Common myeloid progenitor, CD34-positive (primary cell): ENCODE measurements at places on chromosomes 1 and 21.
A peak's percentile ranks its signal among the peaks of the same experiment; 100 is the strongest.

- no peak overlapping the region for H3K4me3 ChIP-seq
- no peaks in the 10 kb centered on the region for H3K4me1 ChIP-seq
- no peak overlapping the region for H3K27ac ChIP-seq
- peak; percentile 44 for DNase-seq
These were observed 33.2 kb upstream of the PAX7 start for GRCh38 chr1:18597160-18598042.

- no peak for DNase-seq
- no peak overlapping the region for H3K27ac ChIP-seq
- H3K27me3 ChIP-seq: no peaks in the 10 kb centered on the region
- H3K36me3 ChIP-seq: no peaks in the 10 kb centered on the region
These were observed 171.5 kb upstream of the DUSP10 start for GRCh38 chr1:221913351-221913892.

GRCh38 chr1:170020859-170021258, 53.6 kb downstream of the KIFAP3 start:
- no peaks in the 10 kb centered on the region for H3K27me3 ChIP-seq
- no peaks in the 10 kb centered on the region for H3K4me1 ChIP-seq
- no peak overlapping the region for H3K4me3 ChIP-seq
- H3K36me3 ChIP-seq: peaks cover 6% of the 10 kb centered on the region
- DNase-seq: peak; percentile 19

DNA sequence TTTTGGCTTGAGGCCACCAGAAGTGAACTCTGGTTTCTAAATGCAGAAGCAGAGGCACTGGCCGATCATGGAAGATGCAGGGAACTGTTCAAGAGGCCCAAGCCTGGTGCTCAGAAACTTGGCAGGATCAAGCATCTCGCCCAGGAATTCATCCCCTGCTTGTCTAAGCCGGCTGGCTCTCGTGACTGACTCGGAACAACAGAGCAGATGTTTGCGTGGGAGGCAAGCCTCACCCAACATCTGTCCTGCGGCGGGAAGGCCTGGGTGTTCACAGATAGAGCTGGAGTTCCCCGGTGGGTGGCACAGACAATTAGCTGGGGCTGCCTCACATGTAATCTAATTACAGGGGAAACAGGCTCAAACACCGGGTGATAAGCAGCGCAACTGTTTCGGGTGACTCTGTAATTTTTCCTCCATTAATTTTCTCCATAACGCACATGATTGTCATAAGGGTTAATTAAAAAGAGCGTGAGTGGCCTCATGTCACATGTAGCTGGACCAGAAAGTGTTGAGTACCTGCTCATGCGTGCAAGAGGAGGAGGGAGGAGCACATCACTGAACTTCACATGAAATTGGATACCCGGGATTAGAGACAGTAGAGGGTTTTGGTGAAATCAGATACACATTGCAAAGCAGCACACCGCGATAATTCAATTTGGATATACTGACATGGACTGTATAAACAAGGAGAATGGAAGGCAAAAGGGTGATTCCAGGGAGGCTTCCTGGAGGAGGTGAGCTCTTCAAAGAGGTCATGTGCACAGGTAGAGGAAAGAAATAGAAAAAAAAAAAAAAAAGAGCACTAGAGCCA, 180.0 kb downstream of the ETS2 start:
- no peak overlapping the region for H3K4me3 ChIP-seq
- no peaks in the 10 kb centered on the region for H3K27me3 ChIP-seq
- peak overlapping the region; percentile 98 for H3K27ac ChIP-seq
- H3K36me3 ChIP-seq: no peaks in the 10 kb centered on the region
- H3K4me1 ChIP-seq: peaks cover 97% of the 10 kb centered on the region
- DNase-seq: peak; percentile 98

- H3K4me3 ChIP-seq: peak overlapping the region; percentile 29
- peak overlapping the region; percentile 22 for H3K27ac ChIP-seq
- peaks cover 50% of the 10 kb centered on the region for H3K4me1 ChIP-seq
These were observed 59.9 kb upstream of the CNTN2 start for GRCh38 chr1:204983136-204983535.
